ENCODE measurements at places on chromosomes 7 and 10.

- peak; percentile 64 for DNase-seq
Observed at GRCh38 chr7:5429253-5429856, 5.7 kb upstream of the TNRC18 start.

DNA sequence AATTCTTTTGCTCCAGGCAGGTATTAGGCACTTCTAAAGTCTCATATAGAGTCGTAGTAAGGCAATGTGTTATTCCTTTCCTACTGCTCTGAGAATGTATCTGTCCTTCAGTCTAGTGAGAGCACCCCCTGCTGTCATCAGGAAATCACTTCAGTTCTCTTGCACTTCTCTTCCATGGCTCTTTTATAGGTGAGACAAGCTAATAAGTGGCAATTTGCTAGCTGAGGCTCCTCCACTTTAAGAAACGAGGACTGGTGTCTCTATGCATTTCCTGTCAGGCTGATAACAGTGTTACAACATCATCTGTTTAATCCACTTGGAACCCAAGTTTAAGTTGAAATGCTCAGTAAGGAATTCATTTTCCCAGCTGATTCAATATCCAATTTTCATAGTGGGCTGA lies 350.6 kb downstream of the TFEC start:
- no peak for DNase-seq

GRCh38 chr7:2460188-2460587 lies 16.0 kb downstream of the GRIFIN start:
- no peak for DNase-seq

- DNase-seq = peak; percentile 41
Observed at GRCh38 chr10:131625041-131625440, 275.8 kb upstream of the PPP2R2D start.

- no peak for DNase-seq
Observed at GRCh38 chr10:98587156-98587837, 140.6 kb upstream of the HPS1 start.

DNA sequence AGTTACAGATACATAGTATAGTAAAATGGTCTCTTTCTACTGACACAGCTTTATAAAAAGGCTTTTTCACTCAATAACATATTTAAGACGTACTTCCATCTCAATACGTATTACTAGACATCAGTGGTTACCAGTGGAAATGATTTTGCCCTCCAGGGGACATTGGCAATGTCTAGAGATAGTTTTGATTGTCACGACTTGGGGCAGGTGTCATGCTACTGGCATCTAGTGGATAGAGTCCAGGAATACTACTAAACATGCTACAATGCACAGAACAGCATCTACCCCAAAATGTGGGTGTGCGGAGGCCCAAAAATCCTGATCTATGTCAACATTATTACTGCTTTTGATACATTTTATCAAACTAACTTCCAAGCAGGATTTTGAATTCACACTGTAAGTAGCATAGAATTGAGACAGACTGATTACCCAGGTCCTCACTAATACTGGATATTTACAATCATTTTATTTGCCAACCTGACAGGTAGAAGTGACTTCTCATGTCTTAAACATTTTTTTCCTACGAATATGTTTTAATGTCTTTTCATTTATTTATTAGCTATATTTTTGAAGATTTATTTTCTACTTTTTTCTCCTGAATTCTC lies 53.8 kb downstream of the HGF start:
- no peak for DNase-seq

DNA sequence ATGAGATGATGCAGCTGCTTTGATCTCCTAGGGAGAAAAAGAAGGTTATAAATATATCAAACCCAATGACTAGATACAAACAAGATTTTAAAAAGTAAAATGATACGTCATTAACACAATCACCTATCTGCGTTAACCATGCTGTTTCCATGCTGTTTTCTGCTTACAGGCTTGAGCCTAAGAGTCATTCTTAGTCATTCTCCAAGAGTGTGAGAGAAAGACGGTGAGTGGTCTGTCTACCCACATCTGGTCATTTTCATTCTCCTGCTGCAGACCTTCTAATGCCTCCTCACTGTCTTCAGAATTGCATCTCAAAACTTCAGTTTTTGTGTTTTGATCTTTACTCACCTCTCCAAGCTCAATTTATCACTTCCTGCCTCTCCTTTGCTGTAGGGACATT lies 98.0 kb upstream of the ELMO1 start:
- DNase-seq = no peak

DNA sequence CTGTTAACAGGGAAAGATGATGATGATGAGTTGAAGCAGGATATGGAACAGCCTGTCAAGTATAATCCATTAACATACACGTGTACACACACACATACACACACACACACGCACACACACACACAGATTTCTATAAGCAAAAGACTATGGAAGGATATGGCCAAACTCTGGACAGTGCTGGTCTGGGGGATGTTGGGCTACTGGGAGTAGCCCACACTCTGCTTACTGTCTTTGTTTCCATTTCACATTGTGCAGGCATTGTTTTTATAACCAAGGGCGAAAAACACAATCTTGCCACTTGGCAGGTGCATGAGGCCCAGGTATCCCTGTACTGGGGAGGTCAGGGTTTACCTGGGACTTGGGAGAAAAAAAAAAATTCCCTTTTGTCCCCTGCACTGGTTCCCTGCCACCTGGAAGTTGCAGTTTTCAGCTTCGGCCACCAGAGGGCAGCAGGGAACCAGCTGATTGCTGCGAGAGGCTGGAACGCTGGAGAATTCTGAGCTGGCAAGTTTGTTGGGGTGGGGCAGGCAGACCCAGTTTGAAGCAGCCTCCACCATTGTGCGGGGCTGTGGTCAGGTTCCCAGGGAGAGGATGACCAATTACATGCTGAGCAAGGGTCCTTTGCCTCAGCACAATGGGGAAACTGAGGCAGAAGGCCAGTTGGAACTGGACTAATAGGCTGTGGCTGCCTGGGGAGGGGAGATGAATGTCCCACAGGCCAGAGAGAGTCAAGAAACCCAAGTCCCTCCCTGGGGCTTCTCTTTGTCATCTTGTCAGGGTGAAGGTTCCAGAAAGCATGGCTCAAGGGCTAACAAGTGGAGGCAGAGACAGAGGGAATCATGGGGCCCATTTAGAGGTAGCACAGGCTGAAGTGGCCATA lies 27.3 kb downstream of the PPIF start:
- peak; percentile 93 for DNase-seq

- DNase-seq = no peak
Observed at GRCh38 chr7:37287131-37287855, 161.4 kb downstream of the ELMO1 start.

- no peak for DNase-seq
Observed at GRCh38 chr7:137930581-137930980, 71.3 kb downstream of the CREB3L2 start.

Data from activated CD4-positive, alpha-beta T cell treated with anti-CD3 and anti-CD28 coated beads, Interleukin-2, amount 10 ng/mL, durations not matched to agents 24 days and 14 days (primary cell).